PC-9 (cell line): ENCODE measurements at places on chromosomes 3 and 15. TPM values are rescaled to one million over a fixed set of nuclear protein-coding genes. Genes with fewer than 3 reads are reported as not detected.
A peak's percentile ranks its signal among the peaks of the same experiment; 100 is the strongest.

Gene TMEM89
- total RNA-seq, result not detected in 2 replicates

DNA sequence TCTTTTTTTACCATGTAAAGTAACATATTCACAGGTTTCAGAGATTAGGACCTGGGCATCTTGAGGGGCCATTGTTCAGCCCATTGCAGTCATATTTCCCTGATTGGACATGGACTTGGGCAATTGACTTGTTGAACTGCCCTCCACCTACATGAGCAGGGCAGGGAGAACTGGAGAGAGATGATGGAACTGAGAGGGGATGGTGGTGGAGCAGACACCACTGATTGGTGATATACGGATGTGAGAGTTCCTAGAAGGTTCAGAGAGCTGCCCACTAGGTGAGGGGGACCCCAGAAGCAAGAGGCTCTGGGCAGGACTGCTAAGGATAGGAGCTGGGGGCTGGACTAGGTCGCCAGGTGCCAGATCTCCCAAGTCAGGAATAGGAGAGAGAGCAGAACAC is 37.8 kb upstream of the SIAH2 start:
- no peak overlapping the region for H3K4me3 ChIP-seq
- H3K27ac ChIP-seq, result no peak overlapping the region
- no peak for DNase-seq
- H3K27me3 ChIP-seq, result no peaks in the 10 kb centered on the region
- H3K36me3 ChIP-seq, result no peaks in the 10 kb centered on the region
- no peaks in the 10 kb centered on the region for H3K4me1 ChIP-seq

Gene TERC
- 7.6 and 22.7 TPM in 2 replicates for total RNA-seq

DNA sequence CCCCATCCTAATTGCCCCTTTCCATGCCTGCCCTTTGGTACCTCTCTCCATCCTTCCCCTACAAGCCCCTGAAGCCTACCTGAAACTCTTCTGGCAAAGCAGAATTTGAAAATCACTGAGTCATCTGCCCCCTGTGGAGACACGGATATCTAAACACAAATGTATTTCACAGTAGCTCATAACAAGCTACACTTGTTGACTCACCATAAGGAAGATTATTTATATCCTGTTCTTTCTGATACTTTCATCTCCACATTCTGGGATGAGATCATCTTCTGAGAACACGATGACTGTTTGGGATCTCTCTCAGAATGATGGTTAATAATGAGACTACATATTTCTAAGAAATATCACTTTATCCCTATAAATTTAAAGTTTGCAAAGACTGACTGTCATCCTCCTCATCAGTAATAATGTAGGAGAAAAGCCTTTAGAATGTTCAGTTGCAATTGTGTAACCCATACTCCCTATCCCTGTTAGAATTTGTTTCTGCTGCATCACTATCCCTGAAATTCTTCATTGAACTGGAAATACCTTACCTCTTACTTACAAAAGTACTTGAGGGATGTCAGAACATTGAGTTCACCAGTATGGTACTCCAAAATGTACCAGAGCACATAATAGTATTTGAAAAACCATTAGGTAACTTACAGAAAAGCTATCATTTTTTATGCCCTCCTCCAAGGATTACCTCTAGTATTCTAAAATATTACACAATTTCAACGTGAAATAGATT is 116.1 kb upstream of the IL12A start:
- peaks cover 23% of the 10 kb centered on the region for H3K4me1 ChIP-seq
- peak; percentile 56 for DNase-seq
- no peak overlapping the region for H3K4me3 ChIP-seq
- H3K36me3 ChIP-seq, result 0 out of 2 replicates have a peak, but pooled peaks cover 3% of the 10 kb centered on the region
- peak overlapping the region; percentile 82 for H3K27ac ChIP-seq

Gene CCDC39
- total RNA-seq, result 0.26 TPM in 1 of 2 replicates, not detected in the other

DNA sequence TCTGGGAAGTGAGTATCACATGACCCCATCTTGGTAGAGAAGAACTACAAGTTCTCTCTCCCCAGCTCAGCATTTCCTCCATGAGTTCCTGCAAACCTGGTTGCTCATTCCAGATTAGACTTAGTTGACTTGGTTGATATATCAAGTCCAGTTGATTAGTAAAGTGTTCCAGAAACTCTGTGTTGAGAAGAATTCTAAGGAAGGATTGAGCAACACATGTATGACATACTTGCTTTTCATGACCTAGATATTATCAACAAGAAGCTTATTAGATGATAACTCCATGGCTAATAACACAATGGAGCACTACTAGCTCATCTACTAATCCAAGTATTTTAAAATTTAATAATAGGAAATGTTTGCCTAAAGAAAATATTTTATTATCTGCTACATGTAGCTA is 6.4 kb upstream of the EID1 start:
- no peak overlapping the region for H3K4me3 ChIP-seq
- no peak for DNase-seq
- H3K27ac ChIP-seq, result no peak overlapping the region
- H3K27me3 ChIP-seq, result no peaks in the 10 kb centered on the region
- no peaks in the 10 kb centered on the region for H3K36me3 ChIP-seq
- H3K4me1 ChIP-seq, result peaks cover 39% of the 10 kb centered on the region

DNA sequence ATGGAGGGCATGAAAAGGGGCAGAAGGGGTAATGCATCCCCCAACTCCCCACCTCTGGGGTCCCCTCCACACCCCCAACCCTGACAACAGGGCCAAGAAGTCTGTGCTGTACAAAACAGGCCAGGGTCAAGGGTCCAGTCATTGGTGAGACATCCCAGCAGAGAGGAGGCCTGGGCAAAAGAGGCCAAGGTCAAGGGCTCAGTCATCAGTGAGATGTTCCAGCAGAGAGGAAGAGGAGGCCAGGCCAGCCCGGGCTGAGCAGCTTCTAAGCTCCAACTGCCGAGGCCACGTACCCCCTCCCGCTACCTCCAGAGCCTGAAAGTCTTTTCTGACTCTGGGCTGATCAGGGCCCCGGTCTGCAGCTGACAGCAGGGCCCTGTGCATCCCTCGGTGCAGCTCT is 52.4 kb downstream of the LHFPL4 start:
- peaks cover 21% of the 10 kb centered on the region for H3K4me1 ChIP-seq
- H3K36me3 ChIP-seq, result no peaks in the 10 kb centered on the region
- H3K27me3 ChIP-seq, result no peaks in the 10 kb centered on the region
- no peak overlapping the region for H3K4me3 ChIP-seq
- H3K27ac ChIP-seq, result no peak overlapping the region
- no peak for DNase-seq

Gene HRH1
- 7.4 and 9.2 TPM in 2 replicates for total RNA-seq

DNA sequence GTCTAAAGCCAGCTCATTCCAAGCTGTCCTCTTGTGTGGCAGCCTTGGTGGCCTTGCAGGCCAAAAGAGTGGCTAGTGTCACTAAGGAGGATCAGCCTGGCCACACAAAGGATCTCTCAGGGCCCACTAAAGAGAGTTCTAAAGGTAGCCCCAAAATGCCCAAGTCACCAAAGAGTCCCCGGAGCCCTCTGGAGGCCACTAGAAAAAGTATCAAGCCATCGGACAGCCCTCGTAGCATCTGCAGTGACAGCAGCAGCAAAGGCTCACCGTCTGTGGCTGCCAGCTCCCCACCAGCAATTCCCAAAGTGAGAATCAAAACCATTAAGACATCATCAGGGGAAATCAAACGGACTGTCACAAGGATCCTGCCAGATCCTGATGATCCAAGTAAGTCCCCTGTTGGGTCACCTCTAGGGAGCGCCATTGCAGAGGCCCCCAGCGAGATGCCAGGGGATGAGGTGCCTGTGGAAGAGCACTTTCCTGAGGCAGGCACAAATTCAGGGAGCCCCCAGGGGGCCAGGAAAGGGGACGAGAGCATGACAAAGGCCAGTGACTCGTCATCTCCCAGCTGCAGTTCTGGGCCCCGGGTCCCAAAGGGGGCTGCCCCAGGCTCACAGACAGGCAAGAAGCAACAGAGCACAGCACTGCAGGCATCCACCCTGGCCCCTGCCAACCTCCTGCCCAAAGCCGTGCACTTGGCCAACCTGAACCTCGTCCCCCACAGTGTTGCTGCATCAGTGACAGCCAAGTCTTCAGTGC is 33.5 kb upstream of the ALPK3 start:
- no peaks in the 10 kb centered on the region for H3K27me3 ChIP-seq
- DNase-seq, result no peak
- peaks cover 14% of the 10 kb centered on the region; the same call in 1 of the 2 replicates for H3K36me3 ChIP-seq
- H3K27ac ChIP-seq, result no peak overlapping the region
- H3K4me3 ChIP-seq, result no peak overlapping the region

Gene SEMA3B
- 52.4 and 92.6 TPM in 2 replicates for total RNA-seq
